ENCODE measurements at places on chromosomes 3 and 15.

- no peak for DNase-seq
These were observed 77.6 kb downstream of the CLDN11 start for GRCh38 chr3:170496026-170496867.

DNA sequence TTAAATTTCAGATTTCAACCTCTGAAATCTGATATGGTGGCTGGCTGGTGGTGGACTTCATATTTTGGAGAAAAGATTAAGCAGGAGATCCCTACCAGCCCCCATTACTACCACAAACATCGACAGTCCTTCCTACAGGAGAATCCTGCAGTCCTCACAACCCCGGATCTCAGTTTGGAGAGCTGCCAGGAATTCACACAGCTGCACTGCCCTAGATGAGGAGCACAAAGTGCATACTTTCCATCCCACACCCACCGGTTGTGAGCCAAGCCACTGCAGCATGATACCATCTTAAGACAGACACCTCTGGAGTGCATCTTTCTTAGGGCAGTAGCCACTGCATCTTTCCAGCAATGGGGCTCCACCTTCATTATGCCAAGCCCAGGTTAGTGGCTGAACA lies 185.5 kb upstream of the GPR149 start:
- no peak for DNase-seq

DNA sequence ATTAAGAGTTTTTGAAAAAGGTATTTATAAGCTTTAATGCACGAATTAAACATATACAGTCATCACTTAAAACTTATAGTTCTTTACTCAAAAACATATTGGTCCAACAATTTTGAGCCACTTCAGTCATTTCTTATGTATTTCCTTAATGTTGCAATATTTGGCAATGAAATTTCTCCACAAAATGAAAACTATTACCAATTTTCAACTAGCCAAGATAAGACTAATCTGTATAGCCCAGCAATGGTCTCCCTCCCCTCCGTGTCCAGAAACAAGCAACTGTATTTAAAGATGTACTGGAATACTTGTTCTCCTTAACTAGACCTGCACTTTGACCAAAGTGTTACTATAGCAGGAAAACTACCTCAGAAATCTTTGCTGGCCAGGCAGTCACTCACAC lies 9.2 kb downstream of the ARF4 start:
- no peak for DNase-seq

DNA sequence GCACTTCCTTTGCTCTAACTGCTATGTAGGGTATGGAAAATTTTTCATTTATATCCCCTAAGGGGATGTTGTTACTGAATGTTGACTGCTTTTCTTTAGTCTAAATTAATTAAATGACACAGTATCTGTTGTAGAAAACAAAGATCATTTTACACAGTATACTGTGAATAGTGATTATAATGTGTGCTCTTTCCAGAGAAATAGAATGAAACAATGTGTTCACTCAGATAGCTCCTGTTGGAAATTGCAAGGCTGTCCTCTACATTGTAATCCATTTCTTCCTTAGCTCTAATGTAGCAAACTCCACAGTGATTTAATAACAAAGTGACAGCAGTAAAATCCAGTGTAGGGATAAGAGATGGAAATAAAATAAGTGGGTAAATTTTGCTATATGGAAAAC lies 159.0 kb upstream of the VEPH1 start:
- DNase-seq, result no peak

DNA sequence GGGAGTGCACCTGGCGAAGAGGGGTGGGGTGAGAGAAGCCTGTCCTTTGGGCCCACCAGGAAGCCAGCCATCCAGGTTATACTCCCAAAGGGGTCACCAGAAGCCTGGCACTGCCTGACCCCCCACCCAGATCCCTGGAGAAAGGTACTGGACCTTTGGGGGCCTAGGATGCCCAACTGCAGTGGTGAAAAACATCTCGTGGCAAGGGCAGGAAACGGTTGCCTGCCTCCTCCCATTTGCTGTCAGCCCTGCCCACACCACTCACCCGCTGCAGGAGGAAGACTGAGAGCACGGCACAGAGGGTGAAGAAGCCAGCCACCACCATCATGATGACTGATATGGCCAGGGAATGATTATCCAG lies 2.2 kb upstream of the ULK3 start:
- DNase-seq, result peak; percentile 41

GRCh38 chr15:70383856-70384255 lies 286.1 kb upstream of the TLE3 start:
- no peak for DNase-seq

- DNase-seq, result no peak
These were observed 255.6 kb downstream of the ZNF621 start for GRCh38 chr3:40780291-40780924.

DNA sequence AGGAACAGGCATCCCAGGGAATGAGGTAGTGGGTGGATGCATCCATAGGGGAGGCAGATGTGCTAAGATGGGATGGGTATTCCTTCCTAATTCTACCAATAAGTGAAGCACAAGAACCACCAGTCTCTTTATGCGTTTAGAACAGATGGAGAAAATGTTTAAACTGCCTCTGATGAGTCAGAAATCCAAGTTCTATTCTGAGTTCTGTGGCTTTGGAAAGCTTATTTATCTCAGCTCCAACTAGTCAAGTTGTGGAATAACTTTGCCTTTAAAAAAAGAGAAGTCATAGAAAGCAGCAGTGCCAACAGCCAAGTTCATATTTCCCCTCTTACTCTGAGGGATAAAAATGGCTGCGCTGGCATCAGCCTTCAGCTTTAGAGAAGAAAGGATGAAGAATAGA lies 761.7 kb downstream of the IGSF11 start:
- DNase-seq, result no peak

GRCh38 chr15:29812384-29812694 lies 9.9 kb downstream of the TJP1 start:
- no peak for DNase-seq

GRCh38 chr3:170419557-170420087 lies 954 bp downstream of the CLDN11 start:
- DNase-seq, result no peak

GRCh38 chr15:67196672-67197363 lies 57.6 kb downstream of the AAGAB start:
- DNase-seq, result no peak

- no peak for DNase-seq
These were observed 16.1 kb upstream of the AHSG start for GRCh38 chr3:186596568-186597287.

DNA sequence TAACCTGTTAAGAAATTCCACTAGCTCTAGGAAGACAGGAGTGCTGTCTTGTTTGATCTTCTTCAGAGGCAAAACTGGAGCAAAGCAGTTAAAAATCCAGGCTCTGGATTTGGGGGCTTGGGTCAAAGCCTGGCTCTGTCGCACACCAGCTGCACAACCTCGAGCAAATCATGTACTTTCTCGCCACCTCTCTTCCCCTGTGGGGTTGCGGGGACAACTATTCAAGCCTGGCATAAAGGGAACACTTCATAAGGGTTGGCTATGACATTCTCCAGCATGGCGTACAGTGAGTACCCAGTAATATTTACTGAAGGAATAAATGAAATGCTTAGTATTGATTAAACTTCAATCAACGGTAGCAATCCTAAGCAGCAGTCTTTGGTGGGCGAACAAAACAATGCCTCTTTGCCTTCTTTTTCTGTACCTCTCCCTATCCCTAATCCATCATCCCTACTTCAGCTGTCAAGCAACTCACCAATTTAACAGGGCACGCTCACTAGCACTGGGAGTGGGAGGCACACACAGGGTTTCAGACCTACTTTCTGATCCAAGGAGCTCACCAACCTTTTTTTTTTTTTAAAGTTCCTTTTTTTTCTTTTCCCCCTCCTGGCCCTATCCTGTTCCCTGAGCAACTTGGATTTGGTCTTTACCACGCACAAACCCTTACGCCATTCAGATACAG lies 33.0 kb downstream of the GNB5 start:
- DNase-seq, result no peak

GRCh38 chr3:126345231-126345630 lies 12.0 kb downstream of the KLF15 start:
- DNase-seq, result no peak

DNA sequence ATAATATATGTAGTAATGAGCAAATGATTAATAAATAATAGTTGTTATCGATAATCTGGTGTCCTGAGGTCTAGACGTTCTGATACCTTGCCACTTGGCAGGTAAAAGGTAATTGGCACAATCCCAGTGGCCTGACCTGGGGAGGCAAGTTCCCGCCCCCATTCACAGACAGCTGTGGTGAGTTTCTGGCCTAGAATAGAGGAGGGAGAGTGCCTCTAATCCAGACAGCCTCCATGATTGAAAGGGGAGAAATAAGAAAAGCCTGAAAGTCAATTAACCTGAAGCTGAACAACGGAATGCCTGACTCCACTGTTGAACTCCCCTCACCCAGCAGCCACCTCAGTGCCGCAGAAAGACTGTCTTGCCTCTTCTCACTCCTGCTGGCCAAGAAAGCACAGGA lies 38.1 kb upstream of the SV2B start:
- no peak for DNase-seq

DNA sequence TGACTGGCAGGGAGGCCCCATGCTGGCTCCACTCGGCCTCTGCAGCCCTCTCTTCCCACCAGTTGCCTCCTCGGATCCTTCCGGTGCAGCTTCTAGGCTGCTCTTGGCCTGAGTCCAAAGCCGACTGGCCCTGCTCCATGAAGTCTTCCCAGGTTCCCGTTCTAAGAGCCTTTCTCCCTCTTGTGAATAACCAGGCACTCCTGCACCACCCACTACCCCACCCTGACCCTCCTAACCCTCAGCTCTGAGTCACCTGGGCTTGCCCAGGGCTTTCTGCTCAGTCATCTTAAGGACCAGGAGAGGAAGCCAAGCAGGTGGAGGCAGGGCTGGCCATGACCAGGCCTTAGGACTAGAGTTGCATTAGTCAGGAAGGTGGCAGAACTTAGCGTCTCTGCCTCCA lies 28.1 kb upstream of the CNBP start:
- no peak for DNase-seq

GRCh38 chr3:162704238-162704637 lies 1207.6 kb downstream of the OTOL1 start:
- DNase-seq, result no peak

- no peak for DNase-seq
These were observed 85.3 kb upstream of the LIMD1 start for GRCh38 chr3:45509038-45509767.

DNA sequence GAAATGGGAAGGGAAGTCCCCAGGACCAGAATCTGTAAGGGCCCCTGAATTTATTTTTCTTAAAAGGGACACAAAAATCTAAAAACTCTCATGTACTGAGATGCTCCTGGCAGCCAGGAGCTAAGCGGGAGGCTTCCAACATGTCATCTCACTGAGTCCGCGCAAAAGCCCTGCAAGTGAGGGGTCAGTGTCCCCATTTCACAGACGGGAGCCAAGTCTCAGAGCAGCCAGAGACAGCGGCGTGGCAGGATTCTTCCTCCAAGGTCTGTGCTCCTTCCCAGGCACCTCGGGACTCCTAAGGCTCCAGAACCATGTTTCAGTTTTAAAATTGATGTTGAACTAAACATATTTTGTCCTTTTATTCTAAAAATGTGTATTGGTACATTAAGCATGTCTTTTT lies 114.8 kb downstream of the ADCY5 start:
- no peak for DNase-seq

DNA sequence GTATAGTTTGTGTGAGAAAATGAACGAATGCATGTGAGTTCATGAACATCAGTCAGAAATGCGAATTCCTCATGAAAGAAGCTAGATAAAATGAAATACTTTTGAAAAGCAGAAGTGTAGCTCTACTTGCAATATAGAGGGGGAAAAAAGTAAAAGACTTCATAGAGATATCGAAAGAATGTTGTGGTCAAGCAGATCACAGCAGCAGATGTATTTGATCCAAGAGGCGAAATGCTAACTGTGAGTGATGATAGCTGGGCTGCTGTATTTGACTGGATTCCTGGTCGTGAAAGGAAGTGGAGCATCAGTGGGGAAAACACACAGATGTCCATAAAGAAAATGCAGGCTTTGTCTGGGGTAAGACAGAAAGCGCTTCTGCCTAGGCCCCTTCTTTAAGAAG lies 112.4 kb downstream of the ADAMTSL3 start:
- no peak for DNase-seq

- peak; percentile 67 for DNase-seq
These were observed 47.5 kb upstream of the MUC4 start for GRCh38 chr3:195859061-195859845.

DNA sequence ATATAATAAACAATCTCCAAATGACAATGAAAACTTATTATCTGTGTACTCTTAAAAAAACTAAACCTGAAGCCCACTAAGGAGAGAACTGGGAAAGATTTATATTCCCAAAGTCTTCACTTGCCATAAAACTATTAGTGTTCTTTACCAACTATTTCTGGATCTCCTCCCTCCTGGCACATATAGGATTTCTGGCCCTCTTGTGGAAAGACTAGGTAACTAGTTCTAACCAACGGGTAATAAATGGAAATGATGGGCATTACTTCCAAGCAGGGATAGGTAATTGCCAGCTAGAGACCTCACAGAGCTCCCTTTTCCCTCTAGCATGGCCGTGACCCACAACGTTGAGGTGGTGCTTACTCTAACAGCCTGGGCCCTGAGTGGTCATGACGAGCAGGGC lies 110.1 kb downstream of the DNAH12 start:
- no peak for DNase-seq

GRCh38 chr15:27046880-27047279 lies 75.9 kb downstream of the GABRG3 start:
- no peak for DNase-seq

DNA sequence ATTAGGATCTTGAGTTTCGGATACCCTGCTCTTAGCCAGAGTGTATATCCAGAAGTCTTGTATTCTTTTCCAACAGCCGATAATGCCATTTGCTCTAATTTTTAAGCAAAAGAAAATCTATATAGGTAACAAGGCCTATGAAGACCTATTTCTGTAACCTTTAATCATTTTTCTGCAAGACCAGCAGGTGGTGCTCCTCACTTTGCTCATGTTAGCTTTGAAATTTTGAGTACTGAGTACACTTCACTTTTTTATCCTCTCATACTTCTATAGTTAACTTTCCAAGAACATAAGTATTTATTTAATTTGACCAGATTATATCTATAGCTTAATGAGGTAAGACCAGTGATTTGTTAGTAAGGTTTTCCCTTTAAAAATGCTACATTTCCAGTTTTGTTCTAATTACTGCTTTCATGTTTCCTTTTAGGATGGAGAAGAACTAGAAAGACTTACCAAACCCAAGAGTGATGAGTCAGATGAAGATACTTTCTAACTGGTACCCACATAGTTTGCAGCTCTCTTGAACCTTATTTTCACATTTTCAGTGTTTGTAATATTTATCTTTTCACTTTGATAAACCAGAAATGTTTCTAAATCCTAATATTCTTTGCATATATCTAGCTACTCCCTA lies 20.5 kb downstream of the SLC35A5 start:
- no peak for DNase-seq

- no peak for DNase-seq
These were observed 8.3 kb upstream of the RORA start for GRCh38 chr15:61237400-61237799.

DNA sequence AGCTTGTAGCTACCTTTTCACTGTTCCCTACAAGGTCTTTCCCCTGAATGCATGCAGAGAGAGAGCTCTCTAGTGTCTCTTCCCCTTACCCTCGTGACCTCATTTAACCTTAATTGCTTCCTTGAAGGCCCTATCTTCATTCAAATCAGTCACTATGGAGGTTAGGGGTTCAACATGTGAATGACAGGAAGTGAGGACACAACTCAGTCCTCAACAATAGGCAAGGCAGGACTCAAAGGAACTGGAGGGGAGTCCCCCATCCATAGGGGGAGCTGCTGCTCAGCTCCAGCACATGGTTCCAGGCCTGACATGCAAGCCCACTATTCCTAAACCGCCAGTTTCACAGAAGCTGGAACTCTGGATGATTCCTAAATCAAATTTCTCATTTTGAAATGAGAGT lies 33.8 kb upstream of the GYG1 start:
- no peak for DNase-seq

All from activated T-helper 1 cell treated with anti-CD3 and anti-CD28 coated beads, Interleukin-2, amount 50 U/mL, for 16 hours (primary cell).